ENCODE measurements at places on chromosomes 4 and X.

DNA sequence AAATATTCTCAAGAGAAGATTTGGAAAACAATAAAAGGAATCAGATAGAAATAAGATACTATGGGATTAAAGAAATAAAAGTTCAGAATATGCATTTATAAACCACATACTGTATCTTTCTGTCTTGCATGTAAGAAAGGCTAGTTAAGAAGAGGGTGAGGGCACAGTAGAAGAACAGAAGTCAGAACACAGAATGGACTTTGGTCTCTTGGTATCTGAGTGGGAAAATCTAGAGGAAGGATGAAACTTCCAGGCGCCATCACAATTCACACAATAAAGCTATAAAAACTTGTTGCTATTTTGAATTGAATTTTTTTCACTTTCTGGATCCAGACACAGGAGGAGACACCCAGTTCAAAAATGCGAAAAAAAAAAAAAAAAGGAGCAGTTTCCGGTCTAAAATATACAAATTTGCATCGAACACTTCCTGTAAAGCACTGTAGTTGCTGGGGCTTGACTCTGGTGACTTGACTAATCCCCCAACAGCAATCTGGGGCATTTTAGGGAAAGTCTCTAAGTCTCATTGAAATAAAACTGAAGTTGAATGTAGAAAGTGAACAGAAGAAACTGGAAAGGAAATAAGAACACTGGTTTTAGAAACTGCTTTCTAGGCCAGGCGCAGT is 8.1 kb upstream of the NAAA start:
- DNase-seq: no peak

GRCh38 chr4:26094911-26095310 is 180.9 kb downstream of the SMIM20 start:
- DNase-seq: no peak

- peak; percentile 56 for DNase-seq
These were observed 1.1 kb downstream of the SOWAHB start for GRCh38 chr4:76896614-76897535.

- no peak for DNase-seq
These were observed 15.5 kb upstream of the NHS start for GRCh38 chrX:17359500-17359899.

DNA sequence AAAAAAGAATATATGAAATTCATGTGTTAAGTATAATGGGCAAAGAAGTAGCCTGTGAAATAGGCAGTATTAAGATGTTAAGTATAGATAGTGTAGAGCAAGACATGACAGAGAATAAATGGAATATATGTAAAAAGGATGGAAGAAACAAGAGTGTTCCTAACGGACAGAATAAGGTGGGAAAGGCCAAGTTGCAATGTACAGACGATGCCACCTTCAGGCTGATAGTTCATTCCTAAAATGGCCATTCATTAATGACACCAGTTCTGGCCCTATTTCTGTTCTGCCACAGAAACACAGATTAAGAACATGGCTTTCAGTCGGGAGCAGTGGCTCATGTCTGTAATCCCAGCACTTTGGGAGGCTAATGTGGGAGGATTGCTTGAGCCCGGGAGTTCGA is 4.4 kb upstream of the FAM184B start:
- no peak for DNase-seq

- DNase-seq: peak; percentile 56
These were observed 1.9 kb downstream of the CHRNA9 start for GRCh38 chr4:40337051-40337450.

GRCh38 chr4:172393220-172393619 is 580.0 kb downstream of the GALNTL6 start:
- no peak for DNase-seq

GRCh38 chrX:67674741-67675140 is 130.9 kb downstream of the AR start:
- DNase-seq: no peak

DNA sequence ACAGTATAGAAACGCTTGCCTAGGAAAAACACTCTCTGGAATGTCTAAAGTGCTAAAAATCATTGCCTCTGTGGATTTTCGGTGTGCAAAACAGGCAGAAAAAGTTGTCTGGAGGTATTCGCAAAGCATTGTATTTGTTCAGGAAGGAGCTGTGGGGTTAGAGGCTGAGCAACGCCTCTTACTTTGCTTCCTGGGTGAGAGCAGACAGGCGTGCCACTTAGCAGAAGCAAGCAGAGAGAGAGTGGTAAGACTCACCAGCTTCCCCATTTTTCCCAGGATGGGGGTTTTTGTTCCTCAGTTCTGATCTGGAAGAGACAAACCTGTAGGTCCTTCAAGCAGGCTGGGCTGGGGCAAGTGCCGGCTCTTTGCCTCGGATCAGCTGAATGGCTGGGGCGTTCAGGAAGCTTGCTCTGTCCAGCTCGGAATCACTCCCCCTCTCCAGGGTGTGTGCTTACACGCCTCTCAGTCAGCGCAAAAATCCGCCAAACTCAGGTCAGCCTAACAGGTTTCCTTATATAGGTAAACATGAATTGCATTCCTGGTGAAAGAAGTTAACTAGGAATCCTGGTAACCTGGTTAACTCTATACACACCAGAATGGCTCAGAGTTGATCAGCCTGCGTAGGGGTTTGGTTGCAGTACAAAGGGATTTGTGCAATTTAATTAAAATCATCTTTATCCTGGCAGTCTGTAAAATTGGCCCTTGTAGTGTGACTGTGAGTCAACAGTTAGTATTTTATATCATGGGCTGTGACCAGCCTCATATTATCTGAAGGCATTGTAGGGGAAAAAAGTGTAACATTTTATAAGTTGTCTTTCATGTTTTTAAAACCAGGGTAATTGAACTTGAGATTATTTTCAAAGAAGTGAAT is 213.1 kb upstream of the MID1 start:
- no peak for DNase-seq

GRCh38 chrX:332496-332860 is 13.9 kb upstream of the GTPBP6 start:
- no peak for DNase-seq

GRCh38 chr4:78722320-78722719 is 53.8 kb upstream of the BMP2K start:
- no peak for DNase-seq

- DNase-seq: no peak
These were observed 1.4 kb downstream of the RBMX start for GRCh38 chrX:136879001-136879687.

DNA sequence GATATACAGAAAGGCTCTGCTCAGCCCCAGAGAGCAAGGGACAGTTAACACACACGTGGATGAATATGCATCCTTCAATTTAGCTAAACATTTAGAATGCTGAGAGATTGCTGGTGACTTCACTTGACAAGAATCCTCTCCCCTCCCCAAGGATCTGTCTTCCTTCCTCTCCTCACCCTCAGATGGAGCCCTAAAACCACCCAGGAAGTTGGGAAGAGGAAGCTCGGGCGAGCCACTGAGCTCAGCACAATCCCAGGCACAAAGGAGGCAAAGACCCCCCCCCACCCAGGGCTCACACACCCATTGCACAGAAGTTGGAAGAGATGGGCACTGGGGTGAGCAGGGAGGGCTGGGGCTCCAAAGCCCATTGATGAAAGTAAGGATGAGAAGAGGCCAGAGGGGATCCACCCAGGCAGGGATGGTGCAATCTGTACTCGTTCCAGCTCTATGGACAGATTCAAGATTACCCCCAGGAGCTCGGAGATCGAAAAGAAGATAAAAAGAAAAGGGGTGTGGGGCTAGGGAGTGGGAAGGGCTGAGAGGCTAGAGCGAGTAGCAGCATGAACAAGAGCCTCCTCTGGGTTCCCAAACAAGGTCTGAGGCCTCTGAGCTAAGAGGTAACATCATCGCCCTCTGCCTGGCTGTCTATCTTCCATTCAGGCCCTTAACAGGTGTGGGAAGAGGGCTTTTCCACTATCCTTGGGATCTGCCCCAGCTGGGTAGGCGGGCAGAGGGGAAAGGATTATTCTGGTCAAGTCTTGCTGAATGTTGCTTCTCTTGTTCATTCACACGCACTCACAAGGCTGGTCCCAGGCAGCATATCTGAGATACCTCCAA is 1.2 kb downstream of the TFE3 start:
- DNase-seq: no peak

DNA sequence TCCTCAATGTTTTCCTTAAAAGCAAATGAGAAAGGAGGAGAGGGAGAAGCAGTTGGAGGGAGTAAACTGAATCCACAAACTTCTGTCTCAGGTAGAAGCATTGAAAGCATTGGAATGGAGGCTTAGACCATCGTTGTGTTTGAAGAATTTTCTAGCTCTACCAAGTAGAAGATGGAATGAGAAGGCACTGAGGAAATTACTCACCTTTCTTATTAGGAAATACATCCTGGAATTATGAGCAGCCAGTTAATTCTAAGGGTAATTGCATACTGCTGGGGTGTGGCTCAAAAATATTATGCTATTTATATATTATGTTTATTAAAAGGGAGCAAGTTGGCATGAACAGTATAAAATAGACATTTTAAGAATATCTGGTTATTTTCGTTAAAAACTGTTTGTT is 12.9 kb downstream of the PGM2 start:
- DNase-seq: no peak

GRCh38 chrX:41335198-41335957 is 1.4 kb downstream of the DDX3X start:
- DNase-seq: no peak

GRCh38 chr4:79185526-79186045 is 140.3 kb downstream of the NAA11 start:
- no peak for DNase-seq

GRCh38 chrX:45596188-45596808 is 395.6 kb upstream of the DIPK2B start:
- no peak for DNase-seq

DNA sequence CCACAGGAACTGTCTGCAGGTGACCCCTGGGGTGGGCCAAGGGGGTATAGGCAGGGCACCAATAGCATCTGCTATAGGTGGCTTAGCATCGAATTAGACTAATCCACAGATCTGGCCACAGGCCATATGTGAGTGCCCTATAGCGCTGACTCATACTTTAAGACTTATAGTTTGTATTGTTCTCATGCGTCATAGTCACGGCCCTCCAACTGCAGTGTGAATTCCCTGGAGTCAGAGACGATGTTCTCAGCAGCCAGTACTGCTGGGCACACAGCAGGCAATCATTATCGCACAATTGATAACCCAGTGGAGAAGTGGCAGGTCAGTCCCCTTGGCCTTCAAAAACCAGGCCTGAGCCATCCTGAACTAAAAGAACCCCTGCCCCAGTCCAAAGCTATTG is 58.1 kb downstream of the ADGRG2 start:
- DNase-seq: no peak

- no peak for DNase-seq
These were observed 8.8 kb upstream of the GEMIN8 start for GRCh38 chrX:14038375-14039085.

GRCh38 chr4:133592106-133592505 is 443.0 kb downstream of the PCDH10 start:
- DNase-seq: no peak

DNA sequence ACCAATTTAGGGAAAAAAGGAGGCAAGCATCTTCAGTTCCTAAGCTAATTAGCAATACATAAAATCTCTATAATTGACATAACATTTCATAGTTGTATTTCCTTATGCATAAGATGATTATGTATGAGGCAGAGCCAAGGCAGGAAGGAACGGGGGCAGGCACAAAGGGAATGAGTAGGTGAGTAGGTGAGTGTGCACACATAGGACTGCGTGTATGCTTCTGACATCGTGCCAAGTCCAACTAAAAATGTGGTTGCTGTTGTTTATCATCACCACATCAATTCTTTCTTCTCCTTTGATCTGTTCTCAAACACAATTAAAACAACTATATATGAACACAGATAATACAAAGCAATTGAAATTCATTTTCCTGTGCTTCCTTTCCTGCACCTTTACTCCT is 131.2 kb downstream of the UNC5C start:
- no peak for DNase-seq

DNA sequence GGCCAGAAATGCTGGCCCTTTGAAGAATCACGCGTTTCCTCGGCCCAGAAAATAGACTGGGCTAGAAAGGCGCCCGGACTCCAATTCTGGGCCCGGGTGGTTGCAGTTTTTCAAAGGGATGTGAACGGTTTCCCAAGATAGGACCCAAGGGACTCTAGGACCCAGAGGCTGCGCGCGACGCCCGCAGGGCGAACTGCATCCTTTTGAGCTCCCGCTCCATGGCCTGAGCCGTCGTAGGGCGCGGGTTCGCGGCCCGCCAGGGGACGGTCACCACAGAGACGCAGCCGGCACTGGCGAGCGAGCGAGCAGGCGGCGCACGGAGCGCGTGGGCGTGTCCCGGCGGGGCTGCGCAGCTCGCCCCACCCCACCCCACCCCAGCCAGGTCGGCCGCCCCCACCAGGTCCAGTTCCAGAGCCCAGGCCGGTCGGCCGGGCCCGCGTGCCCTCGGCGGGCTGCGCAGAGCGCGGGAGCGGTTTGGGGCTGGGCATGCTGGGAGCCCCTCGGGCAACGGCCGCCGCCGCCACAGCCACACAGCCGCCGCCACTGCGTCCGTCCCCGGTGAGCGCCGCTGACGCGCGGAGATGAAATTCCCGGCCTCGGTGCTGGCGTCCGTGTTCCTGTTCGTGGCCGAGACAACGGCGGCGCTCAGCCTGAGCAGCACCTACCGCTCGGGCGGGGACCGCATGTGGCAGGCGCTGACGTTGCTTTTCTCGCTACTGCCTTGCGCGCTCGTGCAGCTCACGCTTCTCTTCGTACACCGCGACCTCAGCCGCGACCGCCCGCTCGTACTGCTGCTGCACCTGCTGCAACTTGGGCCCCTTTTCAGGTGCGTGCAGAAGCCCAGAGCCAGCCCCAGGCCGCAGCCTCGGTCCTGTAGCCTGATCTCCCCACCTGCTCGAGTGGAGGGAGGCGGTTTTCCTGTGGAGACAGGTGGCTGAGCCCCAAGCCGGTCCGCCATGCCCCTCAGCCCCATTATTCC is at the start of gene XK:
Gene XK, plus strand, starts transcription at position 411 of the 979 bp plus-strand sequence. Its CDS starts 171 bp downstream, at position 582.
- peak; percentile 38 for DNase-seq

DNA sequence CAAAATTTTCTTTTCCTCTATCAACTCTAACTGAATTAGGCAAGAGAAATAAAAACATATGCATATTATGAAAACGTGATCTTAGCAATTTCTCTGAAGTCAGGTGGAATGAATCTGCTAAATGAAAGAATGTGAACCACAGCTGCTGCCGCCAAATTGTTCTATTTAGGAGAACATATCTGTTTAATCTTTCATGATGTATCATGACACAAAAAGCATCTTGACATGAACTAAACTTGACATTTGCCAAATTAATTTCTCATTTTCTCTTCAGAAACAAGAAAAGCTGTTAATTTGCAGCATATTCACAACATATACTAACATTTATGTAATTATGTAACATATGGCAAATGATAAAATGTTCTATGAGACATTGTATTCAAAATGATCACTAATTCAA is 1237.9 kb downstream of the TECRL start:
- DNase-seq: no peak

- DNase-seq: no peak
These were observed 106.4 kb downstream of the RAPGEF2 start for GRCh38 chr4:159209249-159209648.

- DNase-seq: no peak
These were observed 133.4 kb downstream of the TBC1D19 start for GRCh38 chr4:26717332-26717731.
